Activated CD4-positive, alpha-beta T cell treated with anti-CD3 and anti-CD28 coated beads for 1 hour (primary cell): ENCODE measurements at places on chromosomes 3 and 15.

GRCh38 chr3:44632193-44632592, 7.4 kb downstream of the ZNF197 start:
- no peak for DNase-seq

GRCh38 chr15:96327155-96327741, 3.3 kb upstream of the NR2F2 start:
- no peak for DNase-seq

GRCh38 chr3:159887168-159887567, 101.5 kb upstream of the IL12A start:
- DNase-seq = no peak

- DNase-seq = no peak
These were observed at the start of gene CAMKV for GRCh38 chr3:49869525-49870126. CAMKV (minus strand) TSS chr3:49869906; CDS start chr3:49862388, 7,518 bp downstream.

GRCh38 chr3:39110041-39110639, 2.7 kb downstream of the TTC21A start:
- DNase-seq = no peak

DNA sequence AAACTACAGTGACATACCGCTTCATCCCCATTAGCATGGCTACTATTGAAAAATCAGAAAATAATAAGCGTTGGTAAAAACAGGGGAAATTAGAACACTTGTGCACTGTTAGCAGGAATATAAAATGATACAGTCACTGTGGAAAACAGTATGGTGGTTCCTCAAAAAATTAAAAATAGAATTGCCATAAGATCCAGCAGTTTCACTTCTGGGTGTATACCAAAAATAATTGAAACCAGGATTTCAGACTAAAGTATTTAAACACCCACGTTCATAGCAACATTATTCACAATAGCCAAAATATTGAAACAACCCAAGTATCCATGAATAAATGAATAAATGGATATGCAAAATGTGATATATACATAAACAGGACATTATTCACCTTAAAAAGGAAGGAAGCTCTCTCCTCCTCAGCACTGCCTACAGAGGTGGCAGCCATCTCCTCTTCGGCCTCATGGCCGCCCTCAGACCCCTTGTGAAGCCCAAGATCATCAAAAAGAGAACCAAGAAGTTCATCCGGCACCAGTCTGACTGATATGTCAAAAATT, 34.1 kb downstream of the NGLY1 start:
- DNase-seq = no peak

DNA sequence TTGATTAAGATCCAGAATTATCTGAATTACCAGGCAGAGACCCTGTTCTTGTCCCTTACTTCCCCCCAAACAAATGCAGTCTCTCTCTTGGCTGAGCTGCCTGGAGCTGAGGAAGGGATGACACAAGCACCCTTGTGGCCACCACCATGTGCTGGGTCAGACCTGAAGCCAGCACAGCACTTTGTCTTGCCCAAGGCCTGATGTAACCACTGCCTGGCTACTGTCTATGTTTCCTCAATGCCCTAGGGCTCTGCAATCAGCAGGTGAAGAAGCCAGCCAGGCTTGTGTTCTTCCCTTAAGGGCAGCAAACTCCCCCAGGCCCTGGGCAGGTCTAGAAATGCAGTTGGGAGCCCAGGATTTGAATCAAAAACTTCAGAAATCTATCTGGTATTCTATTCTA, 15.8 kb upstream of the CASR start:
- no peak for DNase-seq

DNA sequence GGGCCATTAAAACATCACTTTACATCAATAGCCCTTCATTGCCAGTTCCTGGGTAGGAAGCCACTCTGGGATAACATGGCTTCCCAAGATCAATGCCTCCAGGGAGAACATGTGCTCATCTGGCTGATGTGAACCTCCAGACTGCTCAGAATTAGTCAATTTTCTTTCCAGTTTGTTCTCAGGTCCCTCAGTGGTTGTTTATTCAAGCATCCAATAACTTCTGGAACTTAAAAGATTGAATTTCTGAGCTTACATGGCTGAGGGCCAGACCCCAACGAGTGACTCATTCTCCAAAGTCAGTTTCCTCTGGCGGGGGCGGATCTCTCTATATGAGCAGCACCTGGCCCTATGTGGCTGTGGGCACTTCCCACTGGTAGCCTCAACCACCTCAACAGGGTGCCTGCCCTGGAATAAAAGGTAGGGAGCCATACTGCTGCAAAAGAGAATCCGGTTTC, 34.0 kb downstream of the LYZL4 start:
- DNase-seq = no peak

- no peak for DNase-seq
These were observed 2.2 kb downstream of the USP3 start for GRCh38 chr15:63506537-63507035.

GRCh38 chr15:71044006-71044405, 71.3 kb upstream of the THSD4 start:
- DNase-seq = no peak

DNA sequence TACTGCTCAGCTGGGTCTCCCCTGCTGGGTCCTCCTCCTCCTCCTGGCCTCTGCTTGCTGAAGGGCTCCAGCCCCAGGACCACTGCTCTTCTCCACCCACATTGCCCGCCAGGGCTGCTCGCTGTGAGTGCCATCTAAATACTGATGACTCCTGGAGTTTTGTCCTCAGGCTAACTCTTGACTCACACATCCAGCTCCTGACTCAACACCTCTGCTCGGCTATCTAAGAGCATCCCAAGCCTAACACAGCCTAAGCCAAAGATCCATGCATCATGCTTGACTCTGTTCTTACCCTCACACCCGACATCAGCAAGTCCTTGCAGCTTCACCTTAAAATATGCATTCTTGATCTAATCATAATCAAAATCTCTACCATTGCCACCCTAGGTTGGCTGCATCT, 260.2 kb downstream of the KLF13 start:
- DNase-seq = no peak

- DNase-seq = no peak
These were observed 70.0 kb downstream of the UBE3A start for GRCh38 chr15:25368850-25369249.

DNA sequence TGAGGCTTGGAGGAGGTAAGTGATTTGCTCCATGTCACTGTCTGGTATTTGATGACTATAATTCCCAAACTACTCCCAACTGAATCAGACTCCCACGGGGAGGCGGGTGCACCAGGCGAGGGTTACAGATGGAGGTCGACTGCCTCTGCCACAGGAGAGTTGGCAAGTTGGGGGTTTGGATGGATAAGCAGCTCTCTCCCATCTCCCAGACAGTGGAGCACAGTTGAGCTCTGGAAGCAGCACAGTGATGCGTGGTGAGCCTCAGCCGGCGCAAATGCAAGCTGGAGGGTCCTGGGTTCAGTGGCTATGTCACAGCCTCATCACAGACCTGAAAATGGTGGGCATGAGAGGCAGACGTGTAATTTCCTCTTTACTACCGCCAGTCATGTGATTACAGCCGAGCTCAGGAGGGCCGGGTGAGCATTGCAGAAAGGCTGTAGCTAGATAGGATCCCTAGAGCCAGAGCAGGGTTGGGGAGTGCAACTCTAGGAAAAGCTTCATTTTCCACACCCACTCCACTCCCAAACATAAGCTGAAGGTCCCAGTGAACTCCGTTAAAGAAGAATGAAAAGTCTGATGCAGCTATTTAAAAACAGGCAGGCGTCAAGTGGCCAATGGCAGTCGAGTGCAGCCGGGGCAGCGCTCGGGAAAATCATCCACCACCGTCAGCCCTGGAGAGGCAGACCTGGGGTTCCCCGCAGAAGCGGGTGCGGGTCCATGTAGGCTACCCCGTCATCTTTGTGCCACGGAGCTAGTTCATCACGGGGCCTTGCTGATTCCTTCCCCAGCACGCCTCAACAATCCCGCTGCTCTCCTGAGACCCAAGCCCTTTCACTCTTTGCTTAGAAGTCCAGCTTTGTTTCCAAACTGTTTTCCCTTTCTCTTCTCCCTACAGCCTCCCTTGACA, 33.3 kb upstream of the VPS8 start:
- no peak for DNase-seq

DNA sequence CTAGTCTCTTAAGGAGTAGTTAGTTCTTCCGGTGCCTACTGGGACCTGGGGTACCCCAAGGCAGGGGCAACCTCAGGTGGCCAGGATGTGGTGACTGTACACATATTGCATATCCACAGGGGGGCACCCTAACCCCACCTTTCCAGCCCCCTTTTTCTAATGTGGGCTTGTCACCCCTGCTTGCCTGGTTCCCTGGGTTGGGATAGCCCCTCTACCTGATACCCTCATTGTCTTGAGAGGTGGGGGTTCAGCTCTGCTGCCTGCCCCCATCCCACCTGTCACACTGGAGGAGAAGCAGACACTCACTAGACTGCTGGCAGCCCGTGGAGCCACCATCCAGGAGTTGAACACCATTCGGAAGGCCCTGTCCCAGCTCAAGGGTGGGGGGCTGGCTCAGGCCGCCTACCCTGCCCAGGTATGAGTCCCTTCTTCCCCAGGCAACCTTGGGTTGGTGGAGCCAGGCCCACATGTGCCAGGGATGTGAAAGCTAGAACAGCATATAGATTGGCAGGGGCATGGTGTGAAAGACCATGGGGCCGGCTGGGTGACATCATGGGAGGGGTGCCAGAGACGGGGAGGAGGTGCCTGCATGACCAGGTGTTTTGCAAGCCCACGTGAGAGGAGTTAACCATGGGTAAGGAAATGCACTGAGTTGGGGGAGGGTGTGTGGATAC, 4.0 kb downstream of the GLYCTK start:
- peak; percentile 26 for DNase-seq

GRCh38 chr3:156811089-156811862, 14.9 kb upstream of the LEKR1 start:
- no peak for DNase-seq

- no peak for DNase-seq
These were observed 173.3 kb downstream of the TMEM108 start for GRCh38 chr3:133211449-133211848.

- no peak for DNase-seq
These were observed 8.4 kb downstream of the TMOD3 start for GRCh38 chr15:51837792-51838251.

DNA sequence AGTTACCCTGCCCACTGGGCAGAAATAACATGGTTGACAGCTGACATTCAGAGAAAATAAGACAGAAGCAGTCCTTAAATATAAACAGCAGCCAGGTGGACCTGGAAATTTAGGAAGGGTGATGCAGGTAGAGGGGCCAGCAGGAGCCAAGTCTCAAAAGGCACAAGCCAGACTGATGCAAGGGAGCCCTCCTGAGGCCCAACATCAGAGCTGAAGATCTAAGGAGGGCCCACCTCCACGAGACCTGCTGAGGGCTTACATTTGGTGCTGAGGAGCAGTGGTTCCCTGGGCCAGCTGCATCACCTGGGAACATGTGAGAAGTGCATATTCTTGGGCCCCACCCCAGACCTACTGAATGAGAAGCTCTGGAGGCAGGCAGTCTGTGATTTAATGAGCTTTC, 105.5 kb upstream of the TRIM42 start:
- DNase-seq = no peak

- DNase-seq = no peak
These were observed 404.0 kb upstream of the WNT5A start for GRCh38 chr3:55891106-55891505.

- DNase-seq = no peak
These were observed 120.1 kb downstream of the UACA start for GRCh38 chr15:70643106-70643782.

GRCh38 chr15:78006567-78007205, 70.8 kb downstream of the TBC1D2B start:
- no peak for DNase-seq

DNA sequence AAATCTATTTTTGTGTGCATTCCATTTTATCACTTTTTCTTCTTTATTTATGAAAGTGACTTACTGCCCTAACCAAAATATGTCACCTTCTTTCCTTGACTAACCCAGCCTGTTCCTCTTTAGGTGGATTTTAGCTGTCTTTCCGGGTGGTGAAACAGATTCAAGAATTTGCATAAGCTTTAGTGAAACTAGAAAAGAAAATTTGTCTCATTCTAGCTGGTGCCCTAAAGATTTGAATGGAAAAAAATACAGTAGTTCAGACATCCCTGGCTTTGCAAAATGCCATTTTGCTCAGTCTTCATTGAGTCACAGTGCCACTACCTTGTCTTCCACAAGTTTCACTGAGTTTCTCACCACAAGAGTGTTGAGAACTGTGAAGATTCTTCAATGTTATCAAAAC, 28.2 kb upstream of the CCDC50 start:
- DNase-seq = no peak

GRCh38 chr3:58661836-58662420, 4.6 kb downstream of the FAM3D start:
- no peak for DNase-seq

GRCh38 chr15:25971053-25971452, 107.9 kb upstream of the ATP10A start:
- DNase-seq = no peak

DNA sequence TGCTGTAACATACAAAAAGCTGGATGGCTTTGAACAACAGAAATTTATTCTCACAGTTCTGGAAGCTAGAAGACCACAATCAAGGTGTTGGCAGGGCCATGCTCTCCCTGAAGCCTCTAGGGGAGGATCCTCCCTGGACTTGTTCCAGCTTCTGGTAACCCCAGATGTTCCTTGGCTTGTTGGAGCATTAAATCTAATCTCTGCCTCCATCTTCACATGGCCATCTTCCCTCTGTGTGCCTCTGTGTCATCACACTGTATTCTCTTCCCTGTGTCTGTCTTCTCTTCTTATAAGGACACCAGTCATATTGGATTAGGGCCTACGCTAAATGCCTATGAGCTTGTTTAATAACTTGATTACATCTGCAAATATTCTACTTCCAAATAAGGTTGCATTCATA, 109.5 kb downstream of the STAG1 start:
- DNase-seq = no peak
